Motor neuron (in vitro differentiated cells): ENCODE measurements at places on chromosomes 7 and 10.

GRCh38 chr10:43772171-43772570, 123.5 kb upstream of the ZNF32 start:
- no peak for ATAC-seq

DNA sequence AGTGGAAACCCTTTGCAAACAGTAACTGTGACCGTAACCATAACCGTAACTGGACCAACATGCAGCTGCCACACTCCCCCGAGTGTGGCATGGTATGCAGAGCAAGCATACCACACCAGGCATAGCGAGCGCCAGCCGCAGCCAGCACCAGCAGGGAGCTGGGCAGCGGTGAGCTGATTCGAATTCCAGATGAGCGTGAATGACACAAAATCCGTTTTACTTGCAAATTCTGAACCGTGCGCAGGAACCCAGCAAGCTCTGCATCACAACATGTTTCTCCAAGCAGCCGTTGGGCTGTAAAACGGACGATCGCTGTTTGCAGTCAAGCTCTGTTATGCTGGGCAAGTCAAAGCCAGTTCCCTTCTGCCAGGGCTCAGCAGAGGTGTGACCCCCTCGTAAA, 111.1 kb downstream of the OAT start:
- ATAC-seq = no peak

- no peak for ATAC-seq
These were observed 22.3 kb downstream of the MACROH2A2 start for GRCh38 chr10:70074971-70075370.

GRCh38 chr7:110373416-110373815, 717.5 kb upstream of the LRRN3 start:
- no peak for ATAC-seq

- no peak for ATAC-seq
These were observed 3.2 kb upstream of the ZNF775 start for GRCh38 chr7:150375662-150376521.

GRCh38 chr7:151809146-151809863, 67.6 kb downstream of the PRKAG2 start:
- no peak for ATAC-seq

DNA sequence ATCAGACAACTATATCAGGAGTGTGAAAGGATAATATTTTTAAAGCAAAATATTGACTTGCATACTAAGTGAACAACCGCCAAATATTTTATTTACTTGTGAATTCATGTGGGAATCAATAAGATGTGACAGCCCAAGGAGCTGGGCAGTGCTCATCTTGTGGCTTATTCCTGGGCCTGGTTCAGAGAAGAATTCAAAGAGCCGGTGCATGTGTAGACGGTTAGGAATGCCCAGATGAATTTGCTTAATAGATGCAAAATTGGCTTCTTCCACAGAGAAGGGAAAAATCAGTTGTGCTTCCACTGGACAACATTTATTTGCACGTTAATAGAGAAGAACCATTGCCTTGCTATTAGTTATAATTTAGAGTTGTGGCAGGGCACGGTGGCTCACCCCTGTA, 4.4 kb downstream of the MYL7 start:
- ATAC-seq = no peak
